ENCODE measurements at places on chromosomes 1 and 21. TPM values are rescaled to one million over a fixed set of nuclear protein-coding genes. Genes with fewer than 3 reads are reported as not detected.

- DNase-seq: no peak
These were observed 104.8 kb upstream of the GRIK1 start for GRCh38 chr21:30044447-30045064.

DNA sequence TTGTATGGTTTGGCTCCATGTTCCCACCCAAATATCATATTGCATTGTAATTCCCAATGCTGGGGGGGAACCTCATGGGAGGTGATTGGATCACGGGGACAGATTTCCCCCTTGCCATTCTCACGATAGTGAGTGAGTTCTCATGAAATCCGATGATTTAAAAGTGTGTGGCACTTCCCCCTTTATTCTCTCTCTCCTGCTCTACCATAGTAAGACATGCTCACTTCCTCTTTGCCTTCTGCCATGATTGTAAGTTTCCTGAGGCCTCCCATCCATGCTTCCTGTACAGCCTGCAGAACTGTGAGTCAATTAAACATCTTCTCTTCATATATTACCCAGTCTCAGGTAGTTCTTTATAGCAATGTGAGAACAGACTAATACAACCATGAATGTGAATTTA, 211.6 kb upstream of the NR5A2 start:
- no peak for DNase-seq

- no peak for DNase-seq
These were observed 37.1 kb upstream of the CYP4B1 start for GRCh38 chr1:46761740-46762139.

The INSRR gene
- 0.03 TPM for total RNA-seq

The VANGL2 gene
- total RNA-seq: 10.6 TPM

GRCh38 chr1:34863501-34863900, 4.0 kb upstream of the SMIM12 start:
- DNase-seq: no peak

- no peak for DNase-seq
These were observed 249.9 kb downstream of the TNR start for GRCh38 chr1:175493321-175494010.

GRCh38 chr1:156812293-156812990, 4.2 kb downstream of the SH2D2A start:
- no peak for DNase-seq

The NR0B2 gene
- total RNA-seq: 5.7 TPM

The TNFRSF4 gene
- total RNA-seq: 1.2 TPM

DNA sequence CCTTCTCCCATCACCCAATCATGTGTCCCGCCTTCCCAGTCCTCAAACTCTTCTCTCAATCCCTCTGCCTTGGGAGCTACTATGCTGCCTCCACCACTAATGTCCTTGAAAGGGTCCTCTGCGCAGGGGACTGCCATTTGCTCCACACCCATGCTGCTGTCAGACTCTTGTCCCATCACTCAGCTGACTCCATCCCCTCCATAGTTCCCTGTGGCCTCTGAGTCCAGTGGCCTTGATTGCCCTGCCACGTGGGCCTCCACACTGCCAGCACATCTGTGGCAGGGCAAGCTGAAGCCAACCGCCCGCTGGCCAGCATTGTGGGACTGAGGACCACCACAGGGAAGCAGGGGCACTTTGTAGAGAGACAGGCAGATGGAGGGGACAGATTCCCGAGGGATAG, 1.3 kb upstream of the TNNT2 start:
- DNase-seq: peak; percentile 81

DNA sequence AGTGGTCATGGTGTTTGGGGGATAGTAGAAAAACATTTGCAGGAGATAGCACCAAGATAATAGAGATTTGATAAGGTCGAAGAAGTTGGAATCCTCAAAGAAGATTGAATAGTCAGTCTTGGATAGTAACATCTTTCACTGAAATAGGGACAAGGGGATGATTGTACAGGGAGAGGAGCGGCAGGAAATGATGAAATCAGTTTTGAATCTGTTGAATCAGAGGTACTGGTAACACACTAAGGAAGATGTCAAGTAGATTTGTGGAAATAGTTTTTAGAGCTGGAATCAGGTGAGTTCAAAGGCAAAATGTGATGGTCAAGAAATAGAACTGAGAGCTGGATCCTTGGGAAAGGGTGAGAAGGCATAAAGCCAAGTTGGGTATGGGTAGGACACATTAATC, 26.5 kb downstream of the CAP1 start:
- DNase-seq: no peak

DNA sequence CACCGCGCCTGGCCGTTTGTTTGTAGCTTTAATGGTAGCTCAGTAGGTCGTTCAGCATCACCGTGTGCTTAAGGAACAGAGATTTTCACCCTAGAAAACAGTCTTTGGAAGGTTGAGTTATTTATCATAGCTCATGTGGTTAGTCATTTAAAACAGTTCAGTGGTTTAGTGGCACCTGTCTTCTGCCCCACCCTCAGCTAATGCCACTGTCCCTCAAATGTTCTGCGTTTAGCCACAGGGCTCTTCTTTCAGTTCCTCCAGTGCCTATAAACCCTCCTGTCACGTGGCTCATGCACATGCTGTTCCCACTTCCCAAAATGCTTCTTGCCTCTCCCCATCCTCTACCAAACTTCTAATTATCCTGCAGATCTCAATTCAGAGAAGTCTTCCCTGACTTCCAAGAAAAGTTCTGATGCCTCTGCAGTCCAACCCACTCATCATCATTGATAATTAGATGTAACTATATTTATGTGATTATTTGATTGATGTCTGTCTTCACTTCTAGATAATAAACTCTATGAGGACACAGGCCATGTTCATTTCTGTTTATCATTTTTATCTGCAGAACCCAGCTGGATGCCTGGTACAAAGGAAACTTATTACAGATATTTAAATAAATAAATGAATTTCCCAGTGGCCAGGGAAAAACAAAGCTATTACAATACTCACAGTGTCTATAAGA, 14.4 kb upstream of the DIPK1A start:
- no peak for DNase-seq

- DNase-seq: no peak
These were observed 27.2 kb downstream of the PCBP3 start for GRCh38 chr21:45670731-45671130.

DNA sequence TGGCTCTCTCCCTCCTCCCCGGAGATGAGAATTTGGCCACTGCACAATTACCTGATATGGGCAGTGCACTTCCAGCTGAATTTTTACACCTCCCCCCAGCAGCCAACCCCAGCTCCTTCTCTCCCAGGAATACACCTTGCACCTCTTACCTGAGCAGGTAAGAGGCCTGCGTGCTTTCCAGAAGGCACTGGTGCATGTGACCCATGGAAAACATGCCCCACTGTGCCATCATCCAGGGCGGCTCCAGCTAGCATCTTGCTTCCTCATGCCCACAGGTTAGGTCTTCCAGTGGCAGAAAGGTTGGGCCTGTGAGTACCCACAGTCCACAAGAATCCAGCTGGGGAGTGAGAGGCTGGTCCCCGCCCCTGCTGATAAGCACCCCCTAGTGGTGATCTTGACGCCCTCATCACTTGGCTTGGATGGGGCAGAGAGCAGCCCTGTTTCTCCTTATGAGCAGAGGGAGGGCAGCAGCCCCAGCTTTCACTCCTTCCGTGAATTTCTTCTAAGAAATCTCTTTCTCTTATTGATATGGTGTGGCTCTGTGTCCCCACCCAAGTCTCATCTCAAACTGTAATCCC, 57.8 kb downstream of the EDARADD start:
- DNase-seq: no peak

The OR2L5 gene
- total RNA-seq: not detected

DNA sequence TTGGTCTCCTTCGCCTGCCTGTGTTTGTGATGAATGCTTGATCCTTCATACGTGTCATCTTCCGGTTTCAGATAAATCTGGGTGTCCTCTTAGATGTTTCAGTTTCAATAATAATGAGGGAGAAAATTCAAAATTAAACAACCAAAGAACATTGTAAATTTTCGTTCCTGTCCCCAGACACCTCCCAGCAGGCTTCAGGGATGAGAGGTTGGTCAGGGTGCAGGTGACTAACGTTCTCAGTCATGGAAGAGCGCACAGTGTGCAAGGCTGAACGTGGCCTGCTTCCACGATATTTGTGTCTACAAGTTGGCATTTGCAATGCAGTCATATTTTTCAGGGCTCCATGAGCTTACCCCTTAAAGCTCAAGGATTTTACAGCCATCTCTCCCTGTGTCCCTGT, 147.1 kb upstream of the ARHGEF16 start:
- no peak for DNase-seq

DNA sequence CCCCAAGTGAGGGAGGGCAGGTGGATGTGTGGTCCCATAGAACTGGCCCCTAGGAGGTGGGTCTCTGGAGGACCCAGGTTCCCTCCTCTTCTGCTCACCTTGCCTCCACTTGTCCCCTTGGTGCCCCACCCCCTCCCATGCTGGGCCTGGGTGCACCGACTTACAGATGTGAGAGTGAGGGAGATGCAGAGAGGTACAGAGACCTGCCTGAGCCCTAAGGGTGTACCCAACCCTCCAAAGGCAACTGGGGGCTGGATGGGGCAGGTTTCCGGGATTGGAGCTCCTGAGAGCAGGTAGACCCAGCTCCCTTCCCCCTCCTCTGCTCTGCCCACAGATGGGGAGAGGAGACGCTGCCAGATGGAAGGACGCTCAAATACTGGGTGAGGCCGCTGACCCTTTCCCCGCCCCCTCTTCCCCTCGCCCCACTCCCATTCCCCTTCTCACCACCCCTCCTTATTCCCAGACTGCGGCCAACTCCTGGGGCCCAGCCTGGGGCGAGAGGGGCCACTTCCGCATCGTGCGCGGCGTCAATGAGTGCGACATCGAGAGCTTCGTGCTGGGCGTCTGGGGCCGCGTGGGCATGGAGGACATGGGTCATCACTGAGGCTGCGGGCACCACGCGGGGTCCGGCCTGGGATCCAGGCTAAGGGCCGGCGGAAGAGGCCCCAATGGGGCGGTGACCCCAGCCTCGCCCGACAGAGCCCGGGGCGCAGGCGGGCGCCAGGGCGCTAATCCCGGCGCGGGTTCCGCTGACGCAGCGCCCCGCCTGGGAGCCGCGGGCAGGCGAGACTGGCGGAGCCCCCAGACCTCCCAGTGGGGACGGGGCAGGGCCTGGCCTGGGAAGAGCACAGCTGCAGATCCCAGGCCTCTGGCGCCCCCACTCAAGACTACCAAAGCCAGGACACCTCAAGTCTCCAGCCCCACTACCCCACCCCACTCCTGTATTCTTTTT, 10.3 kb downstream of the TINAGL1 start:
- no peak for DNase-seq

- no peak for DNase-seq
These were observed 3.3 kb upstream of the F3 start for GRCh38 chr1:94544706-94545490.

The CA6 gene
- total RNA-seq: not detected

The ITLN2 gene
- total RNA-seq: 2.1 TPM

GRCh38 chr1:184610876-184611595, 143.6 kb downstream of the EDEM3 start:
- peak; percentile 66 for DNase-seq

DNA sequence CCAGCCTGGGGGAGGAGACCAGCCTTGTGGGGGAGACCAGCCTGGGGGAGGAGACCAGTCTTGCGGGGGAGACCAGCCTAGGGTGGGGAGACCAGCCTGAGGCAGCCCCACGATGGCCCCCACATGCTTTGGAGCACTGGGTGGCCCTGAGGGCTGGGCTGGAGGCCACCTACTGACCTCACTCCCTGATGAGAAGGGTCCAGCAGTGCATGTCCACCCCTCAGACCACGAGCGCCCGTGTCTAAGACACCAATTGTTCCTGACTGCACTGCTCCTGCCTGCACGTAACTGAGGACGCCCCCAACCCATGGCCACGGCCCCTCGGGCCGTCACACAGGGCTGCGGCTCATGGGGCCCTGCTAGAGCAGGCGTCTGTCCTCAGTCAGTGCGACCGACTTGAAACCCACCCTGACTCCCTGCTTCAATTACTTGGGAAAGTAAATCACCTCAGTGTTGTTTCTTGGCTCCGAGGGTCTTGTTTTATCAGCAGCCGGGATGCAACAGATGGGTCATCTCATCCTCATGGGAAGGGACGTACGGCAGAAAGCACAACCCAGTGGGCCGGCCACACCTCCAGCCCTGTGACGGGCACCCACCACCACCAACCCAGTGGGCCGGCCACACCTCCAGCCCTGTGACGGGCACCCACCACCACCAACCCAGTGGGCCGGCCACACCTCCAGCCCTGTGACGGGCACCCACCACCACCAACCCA, at the start of gene SPATC1L:
SPATC1L (minus strand) TSS at position 550 of the 715 bp plus-strand sequence. CDS start 1,643 bp downstream, outside the sequence.
- DNase-seq: peak; percentile 89

- DNase-seq: no peak
These were observed 351.1 kb upstream of the DEPDC1 start for GRCh38 chr1:68848017-68848416.
